ENCODE measurements at places on chromosomes 3 and 15.

DNA sequence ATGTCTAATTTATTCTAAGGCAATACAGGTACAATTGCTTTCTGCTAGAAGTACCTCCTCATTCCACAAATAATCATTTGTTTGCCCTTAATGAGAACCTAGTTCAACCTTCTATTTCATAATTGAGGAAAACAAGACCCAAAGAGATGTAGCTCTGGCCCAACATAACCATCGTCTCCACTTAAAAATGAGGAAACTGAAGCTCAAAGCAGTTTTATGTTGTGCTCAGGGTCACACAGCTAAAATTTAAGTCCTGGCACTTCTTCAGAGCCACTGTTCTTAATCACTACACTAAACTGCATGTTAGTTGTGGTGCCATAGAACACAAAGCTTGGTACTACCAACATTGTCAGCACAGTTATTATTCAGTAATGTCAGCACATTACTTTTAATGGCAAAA is 108.0 kb downstream of the SERPINI1 start:
- DNase-seq: no peak

- no peak for DNase-seq
Measured at GRCh38 chr3:140408252-140408651, 269.6 kb upstream of the TRIM42 start.

GRCh38 chr15:79083154-79083553 is 7.4 kb downstream of the RASGRF1 start:
- DNase-seq: no peak

- no peak for DNase-seq
Measured at GRCh38 chr3:15623535-15624440, 22.2 kb downstream of the BTD start.

GRCh38 chr15:67819636-67820035 is 5.7 kb upstream of the SKOR1 start:
- DNase-seq: no peak

DNA sequence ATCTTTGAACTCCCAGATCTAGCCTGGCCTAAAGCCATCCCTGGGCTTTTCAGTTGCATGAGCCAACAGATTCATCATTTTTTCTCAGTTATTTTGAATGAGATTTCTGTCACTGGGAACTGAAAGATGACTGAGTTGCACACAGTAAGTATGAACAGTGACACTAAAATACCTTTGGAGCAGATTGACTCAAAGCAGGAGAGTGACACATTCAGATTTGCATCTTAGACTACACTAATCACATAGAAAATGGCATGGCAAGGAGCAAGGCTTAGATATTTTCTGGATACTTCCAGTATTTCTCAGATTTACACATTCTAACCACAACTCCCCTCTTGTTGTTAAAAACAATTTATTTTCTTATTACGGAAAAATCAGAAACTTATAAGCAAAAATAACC is 32.8 kb downstream of the SEC62 start:
- DNase-seq: no peak

GRCh38 chr15:60660290-60661051 is 181.5 kb upstream of the ICE2 start:
- no peak for DNase-seq

- DNase-seq: no peak
Measured at GRCh38 chr3:152198665-152199064, 70.1 kb upstream of the MBNL1 start.

DNA sequence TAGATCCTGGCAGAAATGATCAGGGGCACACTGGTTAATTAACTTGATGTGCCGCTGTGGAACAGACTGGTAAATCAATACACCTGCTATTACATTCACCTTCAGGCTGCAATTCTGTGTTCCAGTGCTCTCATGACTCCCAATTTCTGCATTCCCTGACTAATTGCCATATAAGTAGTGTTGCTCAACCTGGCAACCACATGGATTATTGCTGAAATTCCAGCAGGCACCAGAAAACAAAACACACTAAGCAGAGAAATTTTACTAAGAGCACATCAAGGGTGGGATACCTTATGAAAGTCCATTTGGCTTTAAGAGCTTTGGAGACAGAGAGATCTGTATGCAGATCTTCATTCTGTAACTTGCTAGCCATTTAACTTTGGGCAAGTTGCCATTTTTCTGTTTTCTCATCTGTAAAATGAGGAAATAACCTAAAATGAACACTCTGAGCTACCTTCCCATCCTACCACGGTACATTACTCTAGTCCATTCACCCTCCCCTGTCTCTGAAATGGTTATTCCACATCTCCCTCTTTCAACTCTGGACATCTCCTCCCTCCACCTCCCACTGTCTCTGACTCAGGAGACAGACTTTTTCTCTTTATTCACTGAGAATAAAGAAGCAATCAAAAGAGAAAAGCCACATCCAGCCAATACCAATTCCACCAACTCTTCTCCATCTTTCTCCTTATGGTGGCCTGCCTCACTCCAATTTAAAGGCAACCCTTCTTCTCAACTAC is 54.6 kb downstream of the STAC start:
- DNase-seq: no peak

- no peak for DNase-seq
Measured at GRCh38 chr15:86076468-86076867, 3.2 kb upstream of the AGBL1 start.

DNA sequence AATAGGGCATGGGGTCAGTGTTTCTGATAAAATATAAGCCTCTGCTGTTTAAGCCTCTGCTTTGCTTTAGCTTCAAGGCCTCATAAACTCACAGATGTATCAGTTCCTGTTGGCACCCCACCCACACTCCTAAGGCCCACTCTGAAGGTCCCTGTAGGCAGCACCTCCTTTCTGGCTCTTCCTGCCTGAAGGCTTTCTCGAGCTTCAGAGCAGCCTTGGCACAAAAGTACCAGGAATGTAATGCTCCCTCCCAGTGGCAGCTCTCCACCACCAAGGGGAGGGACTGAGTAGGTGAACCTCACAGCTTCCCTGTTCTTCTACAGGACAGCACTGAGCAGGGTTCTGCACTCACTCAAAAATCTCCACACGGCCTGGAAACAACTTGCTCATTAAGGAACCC is 102.2 kb downstream of the ABHD5 start:
- no peak for DNase-seq

GRCh38 chr3:12758025-12758781 is 856 bp downstream of the TMEM40 start:
- DNase-seq: no peak

- no peak for DNase-seq
Measured at GRCh38 chr3:153295901-153296300, 133.9 kb downstream of the RAP2B start.

DNA sequence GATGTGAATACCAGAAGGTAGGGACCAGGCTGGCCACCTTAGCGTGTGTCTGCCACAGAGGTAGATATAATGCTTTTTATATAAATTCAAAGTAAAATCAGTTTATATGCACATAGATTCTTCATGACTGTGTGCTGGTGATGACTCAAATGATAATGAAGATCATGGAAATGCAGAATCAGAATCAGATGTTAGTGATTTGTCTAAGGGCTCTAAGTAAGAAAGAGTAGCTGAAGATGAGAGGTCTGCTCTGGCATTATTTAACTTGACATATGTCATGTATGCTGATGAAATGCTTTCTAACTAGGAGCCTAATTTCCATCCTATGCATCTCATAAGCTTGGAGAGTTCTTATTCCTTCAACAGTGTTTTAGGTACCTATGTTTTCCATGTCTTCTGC is 50.3 kb upstream of the DPH6 start:
- DNase-seq: no peak

- DNase-seq: peak; percentile 1
Measured at GRCh38 chr3:39990532-39990931, 181.1 kb downstream of the MYRIP start.

DNA sequence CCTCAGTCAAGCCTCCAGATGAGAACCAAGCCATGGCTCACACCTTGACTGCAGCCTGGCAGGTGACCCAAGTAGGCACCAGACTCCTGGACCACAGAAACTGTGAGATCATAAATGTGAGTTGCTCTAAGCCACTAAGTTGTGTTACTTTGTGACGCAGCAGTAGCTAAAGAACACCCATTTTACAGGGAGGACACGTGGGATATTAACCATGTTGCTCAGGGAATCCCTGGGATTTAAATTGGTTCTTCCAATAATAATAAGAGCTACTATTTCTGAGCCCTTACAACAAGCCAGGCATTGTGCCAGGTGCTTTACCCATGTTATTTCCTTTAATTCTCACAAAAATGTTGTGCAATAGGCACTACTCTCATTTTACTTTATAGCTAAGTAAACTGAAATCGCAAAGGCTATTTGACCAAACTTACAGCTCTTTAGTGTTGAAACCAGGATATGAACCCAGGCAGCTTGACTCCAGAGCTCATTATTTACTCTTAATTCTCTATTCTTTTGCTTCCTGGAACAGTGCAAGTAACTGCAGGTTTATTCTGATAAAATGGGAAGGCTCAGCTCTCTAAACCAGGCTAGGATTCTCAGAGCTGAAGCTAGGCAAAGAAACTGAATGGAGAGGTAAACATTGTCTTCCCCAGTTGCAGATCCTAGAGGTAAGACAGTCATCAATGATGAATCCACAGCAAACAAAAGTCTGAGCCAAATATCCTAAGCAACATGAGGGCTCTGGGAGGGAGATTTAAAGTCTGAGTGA is 294.4 kb downstream of the KBTBD8 start:
- no peak for DNase-seq

DNA sequence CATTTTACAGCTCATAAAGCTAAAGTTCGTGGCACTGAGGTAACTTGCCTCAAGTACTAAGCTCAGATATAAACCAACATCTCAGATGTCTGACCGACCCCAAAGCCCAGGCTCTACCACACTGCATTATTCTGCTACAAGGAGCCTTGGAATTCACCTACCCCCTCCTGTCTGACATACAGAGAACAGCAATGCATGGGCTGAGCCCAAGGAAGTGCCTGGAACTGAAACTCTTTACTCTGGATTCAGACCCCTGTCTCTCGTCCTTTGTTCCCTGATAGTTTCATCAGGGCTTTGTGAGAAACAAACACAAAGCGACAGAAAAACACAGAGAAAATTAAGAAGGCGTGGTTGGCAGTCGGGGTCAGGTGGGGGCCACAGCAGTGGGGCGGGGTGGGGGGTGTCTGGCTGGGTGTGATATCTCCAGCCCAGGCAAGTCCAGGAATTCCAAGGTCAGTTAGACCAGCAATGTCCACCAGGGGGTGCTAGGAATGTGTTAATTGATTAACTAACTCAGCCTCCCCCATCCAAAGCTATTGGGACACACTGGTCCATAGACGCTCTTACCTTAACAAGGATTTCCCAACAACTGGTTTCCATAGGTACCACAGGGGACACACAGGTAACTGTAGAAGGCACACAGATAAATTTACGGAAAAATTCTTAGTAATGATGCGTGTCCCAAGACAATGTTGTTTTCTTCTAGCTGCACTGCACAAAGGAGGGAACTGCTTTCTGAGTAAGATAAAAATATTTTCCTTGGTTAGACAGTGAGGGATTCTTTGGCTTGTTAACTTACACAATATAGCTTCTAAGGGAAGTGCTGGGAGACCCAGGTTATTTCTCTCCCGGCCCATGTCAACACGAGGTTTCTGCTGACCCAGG is 18.8 kb upstream of the SSUH2 start:
- DNase-seq: no peak

GRCh38 chr15:83174891-83175290 is 32.7 kb downstream of the HDGFL3 start:
- no peak for DNase-seq

Data from activated CD4-positive, alpha-beta T cell treated with anti-CD3 and anti-CD28 coated beads, Interleukin-2, amount 50 U/mL, for 24 hours (primary cell).